ENCODE measurements at places on chromosomes 7 and 10. TPM values are rescaled to one million over a fixed set of nuclear protein-coding genes. Genes with fewer than 3 reads are reported as not detected.

The WDFY4 gene
- not detected for polyA plus RNA-seq

DNA sequence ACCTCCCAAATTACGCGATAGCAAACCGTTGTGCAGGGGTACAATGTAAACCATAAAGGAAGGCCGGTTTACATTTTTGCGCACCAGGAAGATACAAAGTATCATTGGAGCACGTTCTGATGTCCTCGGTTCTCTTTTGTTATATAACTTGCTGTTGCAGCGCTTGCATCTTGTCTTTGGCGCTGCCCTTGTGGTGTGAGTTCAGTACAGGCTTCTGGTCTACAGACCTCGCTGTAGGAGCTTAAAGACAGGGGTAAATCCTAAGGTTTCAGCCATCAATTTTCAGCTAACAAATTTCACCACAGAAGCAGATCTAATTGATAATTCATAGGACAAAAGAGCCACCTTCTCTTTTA, 1.5 kb upstream of the MKX start:
- no peak for DNase-seq

The EPHB6 gene
- 4.5 TPM for polyA plus RNA-seq

GRCh38 chr7:38410056-38410455, 136.6 kb upstream of the TARP start:
- no peak for DNase-seq

- no peak for DNase-seq
These were observed 142.0 kb downstream of the DOCK1 start for GRCh38 chr10:127046975-127047877.

GRCh38 chr7:54837168-54837567, 78.2 kb upstream of the SEC61G start:
- DNase-seq: no peak

GRCh38 chr7:68203251-68203650, 1206.6 kb downstream of the TYW1 start:
- DNase-seq: no peak

- no peak for DNase-seq
These were observed 46.3 kb downstream of the HK1 start for GRCh38 chr10:69324583-69324982.

The GPR15LG gene
- not detected for polyA plus RNA-seq

DNA sequence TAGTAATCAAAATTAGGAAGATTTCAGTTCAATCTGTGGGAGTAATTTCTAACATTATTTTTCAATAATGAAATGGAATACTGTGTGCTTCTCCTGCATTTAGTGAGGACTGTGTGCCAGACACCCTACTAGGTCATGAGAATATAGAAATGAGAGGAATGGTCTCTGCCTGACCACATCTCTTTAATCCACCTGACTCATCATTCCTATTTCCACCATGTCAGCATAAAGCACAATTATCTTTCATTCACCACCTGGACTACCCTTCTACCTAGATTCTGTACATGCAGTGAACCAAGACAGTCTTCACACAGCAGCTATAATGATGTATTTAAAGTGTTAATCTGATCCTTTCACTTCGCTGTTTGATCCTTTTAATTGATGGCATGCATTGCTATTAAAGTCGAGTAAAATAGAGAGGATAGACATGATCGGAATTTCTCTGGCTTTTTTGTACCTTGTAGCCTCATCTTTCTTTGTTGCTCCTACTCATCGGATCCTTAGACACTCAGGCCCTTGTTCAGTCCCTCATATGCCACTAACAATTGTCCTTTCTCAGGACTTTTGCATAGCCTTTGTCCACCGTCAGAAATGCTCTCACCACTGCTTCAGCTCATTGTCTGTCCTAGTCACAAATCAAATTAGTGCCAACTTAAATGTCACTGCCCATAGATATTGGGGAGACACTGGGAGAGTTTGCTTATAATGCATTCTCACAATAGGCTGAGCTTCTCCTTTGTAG, 1037.1 kb downstream of the REEP3 start:
- no peak for DNase-seq

DNA sequence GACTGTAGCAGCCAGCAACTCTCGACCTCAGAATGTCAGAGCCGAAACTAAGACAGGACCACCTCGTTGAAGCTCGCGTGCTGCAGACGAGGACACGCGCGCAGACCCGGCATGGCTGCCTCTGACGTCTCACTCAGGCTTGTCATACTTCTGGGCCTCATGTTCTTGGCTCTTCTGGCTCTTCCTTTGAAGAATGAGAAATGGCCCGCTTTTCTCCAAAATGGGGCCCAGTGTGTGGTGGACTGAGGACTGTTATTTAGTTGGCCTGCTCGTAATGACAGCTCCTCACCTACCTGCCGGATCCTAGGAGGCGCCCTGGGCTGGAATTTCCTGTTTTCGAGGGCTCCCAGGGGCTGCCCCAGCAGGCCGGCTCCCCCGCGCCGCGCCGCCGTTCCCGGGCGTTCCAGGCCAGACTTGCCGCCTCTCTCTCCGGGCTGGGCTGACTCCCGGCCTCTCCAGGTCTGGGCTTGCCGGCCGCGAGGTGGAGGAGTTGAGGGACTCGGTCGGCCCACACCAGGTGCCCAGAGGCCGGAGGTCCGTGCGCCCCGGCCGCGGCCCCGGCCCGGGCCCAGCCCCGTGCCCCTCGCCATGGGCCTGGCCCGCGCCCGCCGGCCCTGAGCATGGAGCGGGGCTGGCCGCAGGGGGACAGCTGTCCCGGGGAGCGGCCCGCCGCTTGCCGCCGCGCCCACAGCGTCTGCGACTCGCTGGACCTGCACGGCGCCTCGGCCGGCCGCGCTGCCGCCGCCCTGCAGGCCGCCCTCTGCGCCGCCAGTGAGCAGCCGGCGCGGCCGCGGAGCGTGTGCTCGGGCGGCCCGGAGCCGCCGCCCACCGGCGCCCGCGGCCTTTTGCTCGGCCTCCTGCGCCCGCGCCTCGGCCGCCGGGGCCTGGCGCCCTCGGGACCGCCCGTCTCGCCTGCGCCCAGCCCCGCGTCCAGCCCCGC, 28.1 kb downstream of the AGAP3 start:
- no peak for DNase-seq

DNA sequence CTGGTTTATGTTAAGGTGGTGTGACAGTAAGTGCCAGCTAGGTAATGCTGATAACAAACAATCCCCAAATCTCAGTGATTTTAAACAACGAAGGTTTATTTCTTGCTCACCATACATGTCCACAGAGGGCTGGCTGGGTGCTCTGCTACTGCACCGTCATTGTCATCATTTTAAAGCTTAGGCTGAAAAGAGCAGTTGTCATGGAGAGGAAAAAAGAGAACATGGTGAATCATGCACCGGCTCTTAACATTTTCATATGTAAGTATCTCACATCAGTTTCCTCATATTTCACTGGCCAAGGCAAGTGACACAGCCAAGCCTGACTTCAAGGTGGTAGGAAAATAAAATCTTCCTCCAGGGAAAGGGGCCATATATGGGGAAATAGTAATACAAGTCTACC, 746.9 kb downstream of the SORCS3 start:
- no peak for DNase-seq

The ODAD2 gene
- 3.9 TPM for polyA plus RNA-seq

DNA sequence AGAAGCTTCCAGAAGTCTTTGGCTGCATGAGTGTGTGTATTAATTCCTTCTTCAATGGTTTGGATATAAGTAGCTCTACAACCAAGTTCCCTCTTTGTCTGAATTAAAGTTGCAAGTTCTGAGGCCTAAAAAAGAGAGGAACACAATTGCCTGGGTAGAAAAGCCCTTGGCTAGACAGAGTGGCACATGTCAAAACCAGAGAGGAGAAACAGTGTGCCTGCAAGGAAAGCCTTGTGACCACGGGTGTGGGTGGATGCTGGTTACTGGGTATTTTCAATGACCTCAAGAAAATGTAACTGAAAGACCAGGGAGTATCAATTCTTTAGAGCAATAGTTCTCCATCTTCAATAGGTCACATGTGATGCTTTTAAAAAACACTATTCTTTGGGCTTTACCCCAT, 148.3 kb downstream of the SVIL start:
- no peak for DNase-seq

GRCh38 chr7:10122551-10123100, 851.0 kb upstream of the PHF14 start:
- no peak for DNase-seq

DNA sequence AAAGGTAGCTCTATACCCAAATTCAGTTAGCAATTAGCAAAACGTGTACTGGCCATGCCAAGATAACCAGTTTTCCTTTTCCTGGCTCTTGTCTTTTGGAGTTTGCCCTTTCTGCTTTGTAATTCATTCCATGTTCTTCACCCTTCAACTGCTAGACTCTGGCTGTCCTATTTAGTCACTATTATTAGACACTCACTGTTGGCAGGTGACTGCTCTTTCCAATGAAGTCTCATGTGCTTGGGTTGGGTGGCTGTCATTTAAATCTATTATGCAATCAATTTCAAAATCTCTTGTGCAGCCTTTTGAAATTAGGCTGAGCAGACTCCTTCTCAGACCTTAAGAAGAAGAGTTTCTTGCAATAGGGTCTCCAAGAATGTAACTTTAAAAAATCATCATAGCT, 266.5 kb downstream of the GPR158 start:
- DNase-seq: no peak

DNA sequence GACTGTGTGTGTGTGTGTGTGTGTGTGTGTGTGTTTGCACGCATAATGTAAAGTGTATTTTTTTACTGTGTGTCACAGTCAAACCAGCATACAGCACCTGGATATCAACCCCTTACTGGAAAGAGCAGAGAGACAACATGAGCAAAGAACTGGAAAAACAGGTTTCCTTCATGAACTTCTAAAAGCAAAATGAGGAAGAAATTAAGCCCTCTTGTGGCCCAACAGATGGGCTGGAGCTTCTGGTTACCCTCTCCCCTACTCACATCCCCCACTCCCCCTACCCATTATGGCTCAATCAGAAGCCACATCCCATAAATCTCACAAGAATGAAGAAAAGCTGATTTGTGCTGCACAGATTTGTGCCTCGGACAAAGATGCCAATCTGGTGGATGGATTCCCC, 36.2 kb downstream of the PDE1C start:
- no peak for DNase-seq

The RADIL gene
- polyA plus RNA-seq: 1.2 TPM

The MRPL32 gene
- polyA plus RNA-seq: 44.5 TPM

- DNase-seq: no peak
These were observed 36.3 kb downstream of the RBM20 start for GRCh38 chr10:110680273-110681020.

GRCh38 chr7:123754271-123754871, 5.6 kb upstream of the WASL start:
- no peak for DNase-seq

DNA sequence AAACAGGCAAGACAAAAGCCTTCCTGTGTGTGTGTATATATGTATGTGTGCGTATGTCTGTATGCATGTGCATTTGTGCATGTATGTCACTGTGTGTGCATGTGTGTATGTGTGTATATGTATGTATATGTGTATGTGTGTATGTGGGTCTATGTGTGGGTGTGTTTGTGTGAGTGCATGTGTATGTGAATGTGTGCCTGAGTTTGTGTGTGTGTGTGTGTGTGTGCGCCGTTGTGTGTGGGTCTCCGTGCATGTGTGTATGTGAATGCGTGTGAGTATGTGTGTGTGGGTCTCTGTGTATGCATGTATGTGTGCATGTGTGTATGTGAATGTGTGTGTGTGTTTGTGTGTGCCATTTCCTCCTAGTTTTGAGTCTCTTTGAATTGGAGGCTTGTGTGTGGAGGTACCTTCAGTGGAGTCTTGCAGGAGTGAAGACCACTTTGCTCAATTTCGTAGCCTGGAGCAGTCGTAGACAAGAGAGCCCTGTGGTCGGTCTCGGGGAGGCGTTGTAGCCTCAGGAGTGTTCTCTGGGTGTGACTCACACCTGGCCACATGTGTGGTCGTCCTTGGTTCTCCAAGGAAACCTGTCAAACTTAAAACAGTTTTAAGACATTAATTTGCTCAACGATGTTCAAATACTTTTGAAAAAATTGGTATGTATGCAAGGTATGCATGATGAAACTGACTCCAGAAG, 28.1 kb downstream of the INPP5A start:
- no peak for DNase-seq

DNA sequence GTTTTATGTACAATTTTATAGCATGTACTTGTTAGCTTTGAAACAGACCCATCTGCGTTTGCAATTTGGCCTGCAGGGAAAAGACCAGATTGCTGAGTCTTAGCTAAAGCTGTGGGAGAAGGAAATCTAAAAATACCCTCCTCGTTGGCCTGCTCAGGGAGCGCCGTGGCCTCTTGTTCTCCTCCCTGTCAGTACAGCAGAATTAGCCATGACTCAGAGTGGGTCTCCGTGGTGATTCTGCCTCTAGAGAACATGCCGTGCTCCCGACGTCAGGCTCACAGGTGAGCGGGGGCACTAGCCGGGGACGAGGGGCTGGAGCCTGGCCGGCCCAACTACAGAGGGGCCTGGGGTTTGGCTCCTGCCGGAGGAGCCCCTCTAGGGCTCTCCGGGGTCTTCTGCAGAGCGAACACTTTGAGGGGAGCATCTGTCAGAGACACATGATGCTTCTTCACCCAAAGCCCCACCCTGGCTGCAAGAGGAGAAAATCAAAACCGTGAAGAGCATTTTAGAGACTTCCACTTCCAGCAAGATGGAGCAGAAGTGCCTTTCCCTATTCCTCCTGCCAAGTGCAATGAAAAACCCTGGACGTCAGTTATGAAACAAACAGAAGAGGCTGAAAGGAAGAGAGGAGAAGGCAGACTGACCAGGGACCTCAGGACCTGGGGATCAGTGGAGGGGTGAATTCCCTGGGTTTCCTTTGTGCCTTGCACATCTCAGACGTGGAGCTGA, 98.9 kb downstream of the LHPP start:
- peak; percentile 75 for DNase-seq

DNA sequence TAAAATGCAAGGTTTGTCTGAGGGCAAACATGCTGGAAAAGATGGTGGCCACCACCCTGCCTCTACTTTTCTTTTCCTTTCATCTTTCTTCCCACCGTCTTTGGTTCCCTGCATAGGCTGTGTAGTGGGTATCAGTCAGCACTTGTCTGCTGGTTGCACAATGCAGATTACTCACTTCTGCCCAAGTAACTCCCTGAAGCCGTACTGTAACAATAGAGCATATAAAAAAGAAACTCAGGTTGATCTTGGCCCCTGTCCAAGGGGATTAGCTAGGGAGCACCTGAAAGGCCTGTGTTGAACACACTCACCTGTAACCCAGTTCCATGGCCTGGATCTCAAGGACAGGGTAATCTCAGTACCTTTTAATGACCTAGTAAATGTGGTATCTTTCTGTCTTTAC, 533.0 kb upstream of the GALNT17 start:
- no peak for DNase-seq

- DNase-seq: no peak
These were observed 23.5 kb downstream of the HTR5A start for GRCh38 chr7:155093596-155093995.

DNA sequence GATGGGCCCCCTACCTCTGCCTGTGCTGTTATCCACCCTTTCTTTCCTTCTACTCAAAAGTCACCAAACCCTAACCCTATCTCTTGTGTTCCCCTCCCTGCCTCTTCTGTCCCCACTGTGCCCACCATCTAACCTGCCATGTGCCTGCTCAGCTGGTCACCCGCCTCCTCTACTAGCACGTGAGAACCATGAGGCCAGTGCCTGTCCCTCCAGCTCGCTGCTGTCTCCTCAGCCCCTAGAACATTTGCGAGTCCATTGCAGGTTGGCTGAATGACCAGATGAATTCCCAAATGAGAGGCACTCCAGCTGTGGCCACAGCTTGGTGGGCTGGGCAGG, 129.0 kb downstream of the ARHGAP22 start:
- no peak for DNase-seq

The GPR26 gene
- 0.01 TPM for polyA plus RNA-seq

The CPA4 gene
- polyA plus RNA-seq: 54.9 TPM

GRCh38 chr10:115921795-115922194, 351.2 kb downstream of the GFRA1 start:
- no peak for DNase-seq

All from BJ (cell line).